ENCODE measurements at places on chromosomes 13 and 19. TPM values are rescaled to one million over a fixed set of nuclear protein-coding genes. Genes with fewer than 3 reads are reported as not detected.

DNA sequence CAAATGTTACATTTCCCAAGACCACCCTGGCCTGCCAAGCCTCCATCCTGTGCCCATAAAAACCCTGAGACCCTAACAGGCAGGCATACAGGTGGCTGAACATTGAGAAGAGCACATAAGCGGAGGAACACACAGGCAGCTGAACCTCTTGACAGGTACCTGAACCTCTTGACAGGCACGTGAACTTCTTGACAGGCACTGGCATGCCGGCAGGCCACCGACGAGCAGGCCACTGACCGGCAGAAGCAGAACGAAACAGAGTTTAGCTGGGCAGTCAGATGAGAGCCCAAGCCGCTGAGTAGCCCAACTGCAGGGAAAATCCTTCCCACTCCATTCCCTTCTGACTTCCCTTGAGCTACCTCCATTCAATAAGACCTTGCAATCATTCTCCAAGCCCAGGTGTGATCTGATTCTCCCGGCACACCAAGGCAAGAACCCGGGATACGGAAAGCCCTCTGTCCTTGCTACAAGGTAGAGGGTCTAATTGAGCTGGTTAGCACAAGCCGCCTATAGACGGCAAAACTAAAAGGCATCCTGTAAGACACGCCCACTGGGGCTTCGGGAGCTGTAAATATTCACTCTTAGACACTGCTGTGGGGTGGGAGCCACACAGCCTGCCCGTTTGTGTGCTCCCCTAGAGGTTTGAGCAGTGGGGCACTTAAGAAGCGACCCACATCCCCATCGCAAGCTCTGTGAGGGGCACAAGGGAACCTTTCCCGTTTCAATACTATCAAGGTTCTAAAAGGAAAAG is 2613.9 kb upstream of the PCDH20 start:
- H3K36me3 ChIP-seq: no peaks in the 10 kb centered on the region
- no peak for DNase-seq
- H3K4me1 ChIP-seq: no peaks in the 10 kb centered on the region
- H3K27ac ChIP-seq: no peak overlapping the region
- H3K27me3 ChIP-seq: no peaks in the 10 kb centered on the region
- H3K4me3 ChIP-seq: no peak overlapping the region

DNA sequence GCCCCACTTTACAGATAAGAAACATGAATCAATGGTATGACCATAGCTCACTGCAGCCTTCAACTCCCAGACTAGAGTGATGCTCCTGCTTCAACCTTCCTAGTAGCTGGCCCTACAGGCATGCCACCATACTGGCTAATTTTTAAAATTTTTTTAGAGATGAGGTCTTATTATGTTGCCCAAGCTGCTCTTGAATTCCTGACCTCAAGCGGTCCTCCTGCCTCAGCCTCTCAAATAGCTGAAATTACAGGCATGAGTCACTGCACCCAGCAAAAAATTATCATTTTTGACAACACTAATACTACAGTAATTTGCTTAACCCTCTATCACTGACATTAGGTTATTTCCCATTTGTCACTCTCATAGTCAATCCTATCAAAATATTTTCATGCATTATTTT is 14.7 kb downstream of the CAB39L start:
- DNase-seq: no peak
- no peak overlapping the region for H3K4me3 ChIP-seq
- no peaks in the 10 kb centered on the region for H3K4me1 ChIP-seq
- H3K36me3 ChIP-seq: no peaks in the 10 kb centered on the region

GRCh38 chr13:47680748-47681147 is 320.3 kb downstream of the SUCLA2 start:
- H3K27me3 ChIP-seq: peaks cover 2% of the 10 kb centered on the region
- no peaks in the 10 kb centered on the region for H3K4me1 ChIP-seq
- no peak overlapping the region for H3K4me3 ChIP-seq
- no peaks in the 10 kb centered on the region for H3K36me3 ChIP-seq
- no peak overlapping the region for H3K27ac ChIP-seq
- DNase-seq: no peak

Gene TICAM1
- 15.2 TPM for total RNA-seq

Gene GPR183
- 5.0 TPM for total RNA-seq

Gene POSTN
- not detected for total RNA-seq

Gene STRN4
- 79.6 TPM for total RNA-seq

Gene C3
- total RNA-seq: 1.2 TPM
